ENCODE measurements at places on chromosomes 2 and 18.
A peak's percentile ranks its signal among the peaks of the same experiment; 100 is the strongest.

DNA sequence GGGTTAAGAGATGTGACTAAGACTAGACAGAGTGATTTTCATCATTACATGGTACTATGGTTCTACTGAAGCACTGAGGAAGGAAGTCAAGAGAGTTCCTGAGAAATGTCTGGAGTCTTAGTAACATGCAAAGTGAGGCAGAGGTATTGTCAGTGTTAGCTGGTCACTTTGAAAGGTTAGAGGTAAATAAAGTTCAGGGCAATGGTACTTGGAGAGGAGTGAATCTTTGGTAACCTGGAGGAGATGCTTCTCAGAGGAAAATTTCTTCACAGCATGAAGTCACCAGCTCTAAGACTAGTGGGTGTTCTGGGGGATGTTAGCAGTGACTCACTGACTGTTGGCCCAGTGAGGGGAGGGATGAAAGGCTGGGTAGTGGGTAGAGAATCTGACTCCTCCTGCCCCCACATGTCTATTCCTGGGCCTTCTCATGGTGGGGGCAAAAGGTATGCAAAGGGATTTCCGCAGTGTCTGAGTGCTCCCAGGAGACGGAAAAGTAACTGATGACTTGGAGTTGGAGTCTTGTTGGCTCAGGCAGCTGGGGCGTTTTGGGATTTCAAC is 23.3 kb upstream of the IL1RN start:
- no peak for DNase-seq

GRCh38 chr18:42578792-42579191 is 536.7 kb downstream of the RIT2 start:
- no peak for DNase-seq

DNA sequence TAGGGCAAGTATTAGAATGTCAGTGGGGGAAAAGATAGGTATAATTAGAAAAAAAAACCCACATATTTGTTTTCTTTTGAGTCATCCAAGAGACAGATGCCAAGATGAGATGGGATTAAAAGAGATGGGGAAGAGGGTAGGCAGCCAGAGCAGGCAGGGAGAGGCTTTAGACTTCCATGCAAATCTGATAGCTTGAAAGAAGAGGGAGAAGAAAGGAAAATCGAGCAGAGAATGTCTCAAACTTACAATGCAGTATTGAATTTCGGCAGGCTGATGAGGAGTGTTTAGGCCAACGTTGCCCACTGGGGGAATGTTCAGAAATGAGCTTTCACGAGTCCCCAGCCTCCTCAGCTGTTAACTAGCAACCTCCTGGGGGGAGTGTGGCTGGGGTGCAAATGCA is 91.3 kb downstream of the SPATS2L start:
- no peak for DNase-seq

DNA sequence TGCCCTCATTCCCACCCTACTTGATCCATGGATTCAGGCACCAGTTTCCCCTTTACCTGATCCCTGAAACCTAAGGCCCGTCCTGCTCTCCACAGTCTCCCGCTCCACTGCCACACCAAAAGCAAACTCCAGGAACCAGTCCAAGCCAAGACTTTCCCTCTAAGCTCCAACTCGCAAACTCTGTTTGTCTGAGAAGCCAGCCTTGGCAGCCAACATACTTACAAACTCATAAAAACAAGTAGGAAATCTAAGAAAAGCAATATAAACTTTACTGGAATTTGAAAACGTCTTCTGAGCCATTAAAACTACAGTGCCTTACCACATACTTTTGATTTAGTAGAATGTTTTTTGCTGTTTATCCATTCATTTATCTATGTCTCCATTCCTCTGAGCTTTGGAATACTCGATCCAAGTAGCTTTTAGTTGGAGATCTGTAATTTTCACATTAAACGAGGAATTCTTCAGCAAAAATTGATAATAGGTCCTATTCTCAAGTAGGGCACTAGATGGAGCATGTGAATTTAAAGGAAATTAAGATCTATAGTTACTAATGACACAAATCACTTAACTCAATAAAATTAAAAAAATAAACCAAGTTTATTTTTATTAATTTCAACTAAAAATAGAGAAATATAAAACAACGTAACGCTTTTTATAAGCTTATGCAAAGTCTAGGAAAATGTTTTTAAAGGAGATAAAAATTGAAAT is 199.7 kb downstream of the MYO3B start:
- no peak for DNase-seq

GRCh38 chr2:212271583-212271982 is 267.0 kb downstream of the ERBB4 start:
- DNase-seq: no peak

DNA sequence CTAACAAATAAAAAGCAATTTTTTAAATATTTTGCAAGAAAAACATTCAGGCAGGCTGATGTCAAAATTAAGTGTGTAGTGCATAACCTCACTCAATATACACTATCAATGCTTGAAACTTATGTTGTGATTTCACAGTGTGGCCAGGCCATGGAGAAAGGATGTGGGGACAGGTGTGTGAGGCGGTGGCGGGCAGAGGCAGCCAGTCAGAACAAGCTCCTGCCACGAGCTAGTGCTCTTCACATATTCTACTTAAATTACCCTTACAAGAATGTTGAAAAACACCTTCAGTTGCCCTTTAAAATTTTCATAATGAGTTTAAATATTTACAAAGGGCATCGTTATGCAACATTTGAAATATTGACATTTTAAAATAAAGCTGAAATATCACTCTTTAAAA is 43.2 kb downstream of the CYB5A start:
- DNase-seq: no peak

DNA sequence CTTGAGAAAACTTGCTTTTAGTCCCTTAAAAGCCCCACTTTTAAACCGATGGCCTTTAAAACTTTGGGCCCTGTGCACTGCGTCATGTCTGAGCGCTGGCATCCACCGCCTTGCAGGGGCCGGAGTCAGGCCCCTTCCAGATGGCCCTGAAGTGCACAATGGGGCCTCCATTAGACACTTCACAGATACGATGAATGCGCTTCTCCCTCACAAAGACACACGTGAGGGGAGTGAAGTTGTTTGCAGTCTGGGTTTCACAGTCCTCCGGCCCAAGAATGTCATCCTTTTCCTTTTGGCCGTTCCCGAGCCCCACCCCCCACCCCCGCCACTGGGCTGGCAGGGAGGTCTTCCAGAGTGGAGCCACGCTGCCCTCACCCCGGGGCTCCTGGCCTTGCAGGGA is 415.1 kb upstream of the SALL3 start:
- DNase-seq: no peak

- no peak for DNase-seq
These were observed 108.1 kb downstream of the MARCO start for GRCh38 chr2:119049968-119050704.

DNA sequence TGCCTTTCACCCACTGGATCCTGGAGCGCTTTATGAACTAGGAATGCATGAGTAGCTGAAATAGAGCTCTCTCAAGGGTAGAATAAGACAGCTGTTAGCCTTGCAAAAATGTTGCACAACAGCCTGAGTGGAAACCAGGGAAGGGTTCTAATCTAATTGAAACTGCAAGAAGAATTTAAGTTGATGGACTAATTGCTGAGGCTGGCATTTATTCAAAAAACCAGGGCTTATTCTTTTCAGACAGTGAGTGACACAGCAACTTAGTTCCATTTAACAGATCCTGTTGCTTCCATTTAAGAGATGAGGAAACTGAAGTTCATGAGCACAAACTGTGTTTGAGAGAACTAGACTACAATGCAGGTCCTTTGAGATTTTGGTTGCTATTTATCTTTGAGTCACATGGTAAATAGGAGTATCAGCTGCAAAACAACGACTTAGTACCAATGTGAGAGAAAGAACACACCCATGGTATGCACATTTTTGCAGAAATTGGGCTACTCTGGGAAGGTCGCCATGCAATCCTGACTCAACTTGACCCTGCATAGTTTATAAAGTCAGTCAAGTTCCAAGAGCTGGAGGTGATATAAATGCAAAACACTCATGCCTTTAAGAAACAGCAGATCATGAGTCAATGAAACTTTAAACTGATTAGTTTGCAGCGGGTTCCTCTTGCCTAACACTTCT is 76.4 kb upstream of the PARD3B start:
- no peak for DNase-seq

- DNase-seq: peak; percentile 3
These were observed 51.8 kb upstream of the CYRIA start for GRCh38 chr2:16717477-16717876.

DNA sequence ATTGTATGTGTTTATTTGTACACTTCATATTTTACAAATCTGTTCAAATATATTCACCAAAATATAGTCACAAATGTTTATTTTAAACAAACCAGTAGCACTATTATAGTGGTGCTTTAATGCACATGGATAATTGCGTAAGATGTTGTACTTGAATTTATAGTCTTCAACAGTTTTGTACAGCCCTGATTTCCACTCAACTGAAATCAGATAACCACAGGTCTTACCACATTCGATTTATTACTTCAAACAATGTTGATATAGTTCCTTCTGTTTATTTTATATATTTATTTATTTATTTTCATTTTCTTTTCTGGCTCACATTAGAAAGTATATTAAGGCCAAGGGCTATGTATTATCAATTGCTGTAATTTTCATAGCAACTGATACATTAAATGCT is 99.4 kb upstream of the ZNF804A start:
- no peak for DNase-seq

- DNase-seq: no peak
These were observed 672.2 kb upstream of the ACVR2A start for GRCh38 chr2:147172493-147173188.

- no peak for DNase-seq
These were observed 110.3 kb upstream of the MAP4K4 start for GRCh38 chr2:101587251-101587650.

GRCh38 chr2:71783215-71783614 is 329.9 kb downstream of the DYSF start:
- DNase-seq: no peak

DNA sequence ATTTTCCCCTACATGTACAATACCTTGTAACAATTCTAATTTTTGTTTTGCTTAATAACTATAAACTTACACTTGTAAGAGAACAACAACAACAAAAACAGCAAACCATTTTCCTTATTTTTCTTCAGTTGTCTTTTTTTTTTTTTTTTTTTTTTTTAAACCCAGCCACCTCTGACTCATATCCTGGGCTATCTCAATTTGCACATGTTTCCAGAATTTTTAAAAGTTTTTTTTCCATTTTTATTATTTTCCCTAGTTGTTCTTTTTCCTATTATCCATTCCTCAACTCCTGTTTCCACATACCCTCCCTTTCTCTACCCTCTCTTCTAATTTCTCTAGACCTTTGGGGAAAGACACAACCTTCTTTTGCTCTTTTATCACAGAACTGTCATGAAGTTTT is 112.5 kb downstream of the EFEMP1 start:
- no peak for DNase-seq

- peak; percentile 45 for DNase-seq
These were observed 7.2 kb downstream of the POMC start for GRCh38 chr2:25161055-25161781.

- DNase-seq: no peak
These were observed 133.1 kb upstream of the SEC11C start for GRCh38 chr18:59006461-59007067.

DNA sequence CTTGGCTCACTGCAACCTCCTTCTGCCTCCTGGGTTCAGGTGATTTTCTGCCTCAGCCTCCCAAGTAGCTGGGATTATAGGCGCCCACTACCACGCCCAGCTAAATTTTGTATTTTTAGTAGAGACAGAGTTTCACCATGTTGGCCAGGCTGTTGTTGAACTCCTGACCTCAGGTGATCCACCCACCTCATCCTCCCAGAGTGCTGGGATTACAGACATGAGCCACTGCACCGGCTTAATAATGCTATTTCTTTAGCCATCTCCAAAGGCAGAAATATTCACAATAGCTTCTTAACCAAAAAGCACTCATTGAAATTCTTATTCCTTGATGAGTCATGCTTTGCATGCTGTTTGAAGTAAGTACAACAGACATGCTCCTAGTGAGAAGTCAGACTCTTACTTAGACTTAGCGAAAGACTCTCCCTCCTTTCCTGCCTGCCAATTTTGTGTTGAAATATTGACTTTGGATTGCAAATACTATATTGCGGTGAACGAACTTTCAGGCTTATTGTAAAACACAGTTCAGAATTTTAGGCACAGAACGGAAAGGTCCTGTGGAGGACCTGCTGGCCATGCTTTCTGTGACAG is 4.4 kb downstream of the ACTR3 start:
- peak; percentile 27 for DNase-seq

DNA sequence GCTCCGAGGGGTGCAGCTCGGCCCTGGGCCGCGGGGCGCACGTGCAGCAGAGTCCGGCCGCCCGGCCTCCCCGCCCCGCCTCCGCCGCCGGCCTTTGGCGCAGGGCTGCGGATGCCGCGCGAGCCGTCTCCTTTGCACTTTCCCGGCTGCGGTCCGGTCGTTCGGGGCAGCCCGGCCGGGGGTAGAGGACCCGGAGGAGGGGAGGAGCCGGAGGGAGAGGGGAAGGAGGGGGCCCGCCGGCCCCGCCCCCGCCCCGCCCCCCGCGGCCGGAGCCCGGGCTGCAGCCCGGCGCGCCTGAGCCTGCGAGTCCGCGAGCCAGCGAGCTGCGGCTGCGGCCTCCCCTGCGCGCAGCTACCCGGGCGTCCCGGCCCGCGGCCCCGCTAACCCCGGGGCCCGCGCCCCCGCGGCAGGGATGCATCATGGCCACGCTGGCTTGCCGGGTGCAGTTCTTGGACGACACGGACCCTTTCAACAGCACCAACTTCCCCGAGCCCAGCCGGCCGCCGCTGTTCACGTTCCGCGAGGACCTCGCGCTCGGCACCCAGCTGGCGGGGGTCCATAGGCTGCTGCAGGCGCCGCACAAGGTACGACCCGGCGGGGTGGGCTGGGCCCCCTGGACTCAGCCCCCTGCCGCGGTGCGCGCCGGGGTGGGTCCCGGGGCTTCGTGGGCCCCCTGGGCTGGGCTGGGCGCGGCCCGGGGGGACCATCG is at the start of gene FHOD3:
Gene FHOD3 (plus strand): TSS at position 297 of the 709 bp plus-strand sequence. CDS start 123 bp downstream, at position 420.
- DNase-seq: no peak

Data from hematopoietic multipotent progenitor cell treated with erythropoietin and hydrocortisone succinate and interleukin-3 and kit ligand, for 15 days (in vitro differentiated cells).